Forelimb muscle (tissue), 1 donor: ENCODE measurements at places on chromosomes 1 and 21. TPM values are rescaled to one million over a fixed set of nuclear protein-coding genes. Genes with fewer than 3 reads are reported as not detected.

GRCh38 chr1:9441451-9442133, 97.7 kb upstream of the SLC25A33 start:
- no peak for DNase-seq

DNA sequence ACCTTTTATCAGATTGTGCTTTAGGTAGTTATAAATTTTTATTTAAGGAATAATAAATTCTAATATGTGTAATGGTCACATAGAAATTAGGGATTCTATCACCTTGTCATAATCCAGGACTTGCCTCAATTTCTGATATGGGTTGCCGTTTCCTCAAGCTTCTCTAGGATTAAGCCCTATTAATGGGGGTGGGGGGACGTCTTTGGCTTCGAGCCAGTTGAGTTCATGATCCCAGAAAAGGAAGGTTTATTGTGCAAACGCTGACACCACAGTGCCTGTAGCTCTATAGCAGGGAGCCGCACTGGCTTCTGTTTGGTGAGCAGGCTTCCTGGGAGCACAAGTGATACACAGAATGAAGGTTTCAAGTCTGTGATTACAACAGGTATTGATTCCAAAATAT, 22.0 kb upstream of the VAMP3 start:
- no peak for DNase-seq

Gene OR2L8
- polyA plus RNA-seq: not detected

Gene ITLN2
- not detected for polyA plus RNA-seq

Gene PUM1
- polyA plus RNA-seq: 56.6 TPM

Gene GNG4
- 0.42 TPM for polyA plus RNA-seq

Gene OR2T29
- polyA plus RNA-seq: not detected
